Hematopoietic multipotent progenitor cell (in vitro differentiated cells): ENCODE measurements at places on chromosomes 3 and 15.

- no peak for DNase-seq
Measured at GRCh38 chr3:85846940-85847339, 888.2 kb downstream of the CADM2 start.

GRCh38 chr15:39205506-39206371 lies 375.1 kb upstream of the THBS1 start:
- DNase-seq, result no peak

DNA sequence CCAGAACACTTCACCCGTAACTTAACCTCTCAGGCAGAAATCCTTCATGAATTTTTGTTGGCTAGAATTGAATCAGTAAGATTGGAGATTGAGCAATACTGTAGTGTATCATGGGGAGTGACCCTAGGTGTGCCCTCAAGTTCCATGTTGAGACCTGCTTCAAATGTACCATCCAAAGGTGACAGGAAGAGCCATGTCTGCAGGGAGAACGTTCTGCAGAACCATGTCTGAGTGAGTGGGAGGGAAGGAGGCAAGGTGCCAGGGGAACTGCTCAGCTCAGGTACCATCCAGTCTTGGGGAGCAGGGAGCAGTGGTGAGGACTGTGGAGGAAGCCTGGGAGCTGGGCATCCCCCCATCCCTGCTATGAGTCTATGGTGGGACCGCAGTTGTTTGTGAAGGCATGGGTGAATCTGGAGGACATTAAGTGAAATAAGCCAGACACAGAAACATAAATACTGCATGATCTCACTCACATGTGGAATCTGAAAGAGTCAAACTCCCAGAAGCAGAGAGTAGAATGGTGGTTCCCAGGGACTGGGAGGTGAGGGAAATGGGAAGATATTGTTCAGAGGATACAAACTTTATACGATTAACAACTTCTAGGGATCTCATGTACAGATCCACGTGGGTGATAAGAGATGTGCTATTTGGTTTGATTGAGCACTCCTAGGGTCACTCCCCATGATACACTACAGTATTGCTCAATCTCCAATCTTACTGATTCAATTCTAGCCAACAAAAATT lies 23.3 kb downstream of the CFAP161 start:
- DNase-seq, result no peak

DNA sequence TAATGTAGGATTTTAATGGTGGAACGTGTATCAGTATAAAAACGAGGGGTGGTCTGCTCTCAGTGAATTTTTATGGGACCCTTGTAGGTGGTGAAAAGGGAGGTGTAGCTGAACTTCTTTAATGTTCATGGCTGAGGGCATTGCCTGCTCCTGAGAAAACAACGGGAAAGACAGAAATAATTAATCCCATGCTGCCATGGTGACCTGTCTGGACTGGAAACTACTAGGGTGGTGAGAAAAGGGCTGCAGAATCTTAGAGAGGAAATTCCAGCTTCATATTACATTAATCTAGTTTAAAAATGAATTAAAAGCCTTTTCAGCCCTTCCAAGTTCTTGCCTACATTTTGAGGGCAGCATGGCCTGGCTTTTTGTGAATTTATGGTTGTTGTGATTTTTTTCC lies 47.6 kb downstream of the ZBTB38 start:
- DNase-seq, result no peak
